ENCODE measurements at places on chromosomes 2 and 18. TPM values are rescaled to one million over a fixed set of nuclear protein-coding genes. Genes with fewer than 3 reads are reported as not detected.

The AGAP1 gene
- 5.3 TPM for total RNA-seq

The SCN2A gene
- total RNA-seq, result 0.26 TPM

The AKAIN1 gene
- not detected for total RNA-seq

The ZSWIM2 gene
- not detected for total RNA-seq

The ATP6V1B1 gene
- total RNA-seq, result not detected

Measured in uterus (tissue), 4 donors.